ENCODE measurements at places on chromosomes 16 and 17.

- DNase-seq: no peak
Measured at GRCh38 chr17:56149266-56150036, 3.8 kb upstream of the ANKFN1 start.

DNA sequence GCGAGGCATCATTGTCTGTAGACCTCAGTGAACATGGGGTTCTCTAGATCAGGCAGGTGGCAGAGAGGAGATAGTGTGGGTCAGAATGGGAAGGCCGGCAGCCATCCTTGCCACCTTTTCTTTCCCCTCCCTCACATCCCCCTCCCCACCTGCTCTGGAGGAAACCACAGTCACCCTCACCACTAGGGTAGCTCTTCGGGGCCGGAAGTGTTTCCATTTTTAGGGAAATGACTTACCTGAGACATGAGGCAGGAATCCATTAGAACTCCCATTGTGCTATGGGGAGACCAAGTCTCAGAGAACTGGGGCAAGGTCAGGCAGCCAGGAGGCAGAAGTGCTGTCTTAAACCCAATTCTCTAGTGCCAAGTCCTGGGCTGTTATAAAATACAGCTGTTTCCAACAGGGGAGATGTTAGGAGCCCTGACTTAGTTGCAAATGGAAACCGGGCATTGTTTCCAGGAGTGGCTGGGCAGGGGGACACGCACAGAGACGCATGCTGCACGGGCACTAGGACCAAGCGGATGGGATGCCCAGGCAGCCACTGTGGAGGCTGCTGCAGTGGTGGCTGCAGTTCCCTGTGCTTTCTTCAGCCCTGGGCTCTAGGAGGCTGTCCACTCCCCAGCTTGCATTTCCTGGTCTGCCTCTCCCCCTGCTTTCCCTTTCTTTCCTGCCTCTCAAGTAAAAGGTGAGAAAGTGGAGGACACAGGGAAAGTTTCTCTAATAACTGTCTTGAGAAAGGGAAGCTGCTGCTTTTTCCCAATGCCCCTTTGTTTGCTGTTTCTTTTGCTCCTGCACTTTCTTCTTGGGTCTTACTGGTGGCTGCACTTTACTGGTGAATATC lies 2.8 kb downstream of the HAS3 start:
- DNase-seq: no peak

- no peak for DNase-seq
Measured at GRCh38 chr16:57634171-57634570, 5.7 kb downstream of the ADGRG1 start.

- DNase-seq: no peak
Measured at GRCh38 chr16:30398661-30399434, 3.6 kb downstream of the ZNF48 start.

DNA sequence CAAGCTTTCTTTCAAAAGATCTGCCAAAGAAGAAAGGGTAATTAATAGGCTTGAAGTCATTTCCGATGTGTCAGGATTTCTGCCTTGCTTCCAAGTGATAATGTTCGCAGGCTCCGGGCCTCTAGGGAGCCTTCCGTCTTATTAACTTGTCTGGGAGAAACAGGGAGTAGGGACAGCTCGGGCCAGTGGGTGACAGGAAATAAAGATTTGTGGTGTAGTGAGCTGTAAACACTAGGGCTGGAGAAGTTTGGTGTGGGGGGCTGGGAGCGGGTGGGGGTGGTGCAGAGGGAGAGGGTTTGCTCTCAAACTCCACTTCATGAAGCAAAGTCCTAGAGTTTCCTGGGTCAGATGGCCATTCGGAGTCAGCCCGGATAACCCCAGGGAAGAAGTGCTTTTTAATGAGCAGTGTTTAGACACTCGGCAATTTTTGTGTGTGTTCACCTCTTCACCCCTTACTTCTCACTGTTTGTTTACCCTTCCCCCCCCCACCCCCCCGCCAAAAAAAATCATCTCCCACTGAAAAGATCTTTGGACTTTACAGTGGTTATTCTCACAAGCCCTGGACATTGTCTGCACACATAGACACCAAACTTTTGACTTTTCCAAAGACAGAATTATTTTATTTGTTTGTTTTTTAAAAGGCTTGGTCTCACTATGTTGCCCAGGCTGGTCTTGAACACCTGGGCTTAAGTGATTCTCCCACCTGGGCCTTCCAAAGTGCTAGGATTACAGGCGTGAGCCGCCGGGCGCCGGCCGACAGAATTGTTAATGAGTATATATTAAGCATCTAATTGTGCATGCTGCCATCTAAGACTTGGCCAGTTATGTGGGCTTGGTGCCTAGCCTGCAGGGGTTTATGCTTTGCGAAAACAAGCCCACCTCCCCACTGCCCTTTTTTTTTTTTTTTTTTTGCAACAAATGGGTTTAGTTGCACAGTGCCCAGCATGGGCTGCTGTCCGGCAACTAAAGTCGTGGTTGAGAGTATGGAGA lies 196.4 kb downstream of the CCDC182 start:
- DNase-seq: no peak

- no peak for DNase-seq
Measured at GRCh38 chr17:8133399-8133798, 9.5 kb upstream of the HES7 start.

DNA sequence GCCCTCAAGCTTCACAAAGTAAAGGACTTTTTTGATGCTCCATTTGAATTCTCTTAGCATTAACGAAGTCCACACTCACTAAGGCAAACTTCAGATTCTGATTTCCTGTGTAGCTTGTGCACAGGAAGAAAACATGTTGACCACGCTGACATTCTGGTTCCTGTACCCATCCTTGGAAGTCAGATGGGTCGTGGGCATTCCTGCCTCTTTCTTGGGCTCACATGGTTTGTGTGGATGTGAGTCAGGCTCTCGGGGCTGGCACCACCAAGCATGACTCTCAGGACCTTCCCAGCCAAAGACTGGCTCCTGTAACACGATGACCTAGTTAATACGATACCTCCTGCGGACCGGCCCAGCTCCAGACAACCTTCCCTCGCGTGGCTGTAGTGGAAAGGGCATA lies 32.8 kb downstream of the ARSG start:
- DNase-seq: no peak

- DNase-seq: no peak
Measured at GRCh38 chr16:17938546-17938945, 398.0 kb downstream of the NPIPA8 start.

- no peak for DNase-seq
Measured at GRCh38 chr17:75834279-75834920, 9.8 kb downstream of the UNC13D start.

DNA sequence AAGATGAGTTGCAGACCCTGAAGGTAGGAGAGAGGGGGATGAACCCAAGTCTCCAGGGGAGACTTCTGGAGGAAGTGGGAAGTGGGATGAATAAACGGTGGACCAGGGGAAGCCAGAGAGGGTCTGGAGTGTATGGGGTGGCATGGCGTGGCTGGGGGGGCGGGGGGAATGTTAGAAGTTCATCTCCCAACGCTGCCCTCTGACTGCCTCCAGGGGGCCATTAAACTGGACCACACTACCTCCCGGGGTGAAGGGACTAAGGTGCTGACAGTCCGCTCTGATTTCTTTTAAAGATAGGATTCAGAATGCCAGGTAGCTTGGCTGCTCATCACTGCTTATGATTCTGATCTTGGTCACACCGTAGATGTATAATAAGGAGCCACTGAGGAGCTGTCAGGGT lies 21.2 kb downstream of the ST3GAL2 start:
- no peak for DNase-seq

- DNase-seq: peak; percentile 95
Measured at GRCh38 chr16:4802659-4803287, 340 bp upstream of the ROGDI start.

DNA sequence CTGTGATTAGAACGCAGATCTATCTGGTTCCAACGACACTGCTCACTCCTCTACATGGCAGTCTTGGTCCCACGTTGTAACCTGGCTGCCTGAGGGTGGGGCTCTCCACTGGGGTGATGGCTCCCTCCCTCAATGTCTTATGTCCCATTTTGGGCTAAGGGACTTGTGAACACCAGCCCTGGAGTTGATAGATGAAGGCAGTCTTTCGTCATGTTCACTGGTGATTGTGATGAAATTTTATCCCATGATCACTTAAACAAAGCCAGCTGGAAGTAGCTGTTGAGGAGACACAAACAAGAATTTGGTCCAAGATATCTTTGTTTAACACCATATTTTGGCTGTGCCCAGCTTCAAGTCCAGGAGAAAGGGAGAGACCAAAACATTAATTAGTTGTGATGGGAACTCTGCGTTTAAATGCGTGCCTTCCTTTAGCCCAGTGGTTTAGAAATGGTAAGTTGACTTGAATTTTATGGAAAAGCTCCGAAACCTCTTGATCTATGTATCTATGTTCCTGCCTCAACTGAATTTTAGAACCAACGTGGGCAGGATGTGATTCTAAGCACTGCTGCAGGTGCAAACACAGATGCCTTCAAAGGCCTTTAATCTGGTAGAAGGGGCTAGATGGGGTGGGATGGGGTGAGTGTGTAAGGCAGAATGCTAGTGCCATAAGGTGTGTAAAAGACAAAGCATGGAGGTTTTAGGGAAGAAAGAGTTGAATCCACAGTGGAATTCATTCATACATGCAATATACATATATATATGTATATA lies 186.8 kb upstream of the IRX3 start:
- no peak for DNase-seq

- DNase-seq: no peak
Measured at GRCh38 chr17:76659928-76660655, 16.5 kb upstream of the ST6GALNAC1 start.

- DNase-seq: no peak
Measured at GRCh38 chr16:22847690-22848089, 33.7 kb downstream of the HS3ST2 start.

DNA sequence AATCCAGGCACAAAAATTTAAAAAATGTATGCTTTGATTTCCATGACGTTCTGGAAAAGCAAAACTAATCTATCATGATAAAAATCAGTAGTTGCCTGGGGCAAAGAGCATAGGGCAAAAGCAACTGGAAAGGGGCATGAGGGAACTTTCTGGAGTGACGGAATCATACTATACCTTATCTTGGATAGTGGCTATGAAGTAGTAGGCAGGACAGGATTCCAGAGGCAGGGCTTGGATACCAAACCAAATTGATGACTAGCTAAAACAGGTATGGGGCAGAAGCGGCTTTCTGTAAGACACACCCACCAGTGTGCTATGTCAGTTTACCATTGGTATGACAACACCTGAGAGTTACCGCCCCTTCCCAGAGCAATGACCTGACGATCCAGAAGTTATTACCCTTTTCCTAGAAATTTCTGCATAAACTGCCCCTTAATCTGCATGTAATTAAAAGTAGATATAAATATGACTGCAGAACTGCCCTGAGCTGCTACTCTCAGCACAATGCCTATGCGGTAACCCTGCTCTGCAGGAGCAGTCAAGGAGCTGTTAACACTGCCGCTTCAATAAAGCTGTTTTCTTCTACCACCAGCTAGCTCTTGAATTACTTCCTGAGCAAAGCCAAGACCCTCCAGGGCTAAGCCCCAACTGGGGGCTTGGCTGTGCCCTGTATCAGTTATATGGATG lies 56.7 kb downstream of the CFDP1 start:
- DNase-seq: no peak

DNA sequence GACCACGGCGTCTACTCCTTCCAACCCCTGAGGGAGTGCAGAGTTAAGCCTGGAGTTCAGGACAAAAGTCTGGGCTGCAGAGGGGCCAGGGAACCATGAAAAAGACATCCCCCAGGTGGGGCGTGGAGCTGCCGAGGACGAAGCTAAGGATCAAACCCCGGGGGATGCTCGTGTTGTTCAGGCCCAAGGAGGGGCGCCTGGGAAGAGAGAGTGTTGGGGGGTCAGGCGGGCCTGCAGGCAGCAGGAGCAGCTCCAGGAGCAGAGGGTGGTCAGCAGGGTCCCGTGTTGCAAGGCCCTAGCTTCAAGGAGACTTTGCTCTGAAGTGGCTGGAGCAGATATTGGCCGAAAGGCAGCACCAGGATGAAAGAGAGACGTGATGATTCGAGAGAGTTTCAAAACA lies 26.7 kb downstream of the NECAB2 start:
- no peak for DNase-seq

- no peak for DNase-seq
Measured at GRCh38 chr17:49101054-49101534, 31.5 kb upstream of the B4GALNT2 start.

- DNase-seq: no peak
Measured at GRCh38 chr17:80447790-80448189, 28.6 kb downstream of the NPTX1 start.

DNA sequence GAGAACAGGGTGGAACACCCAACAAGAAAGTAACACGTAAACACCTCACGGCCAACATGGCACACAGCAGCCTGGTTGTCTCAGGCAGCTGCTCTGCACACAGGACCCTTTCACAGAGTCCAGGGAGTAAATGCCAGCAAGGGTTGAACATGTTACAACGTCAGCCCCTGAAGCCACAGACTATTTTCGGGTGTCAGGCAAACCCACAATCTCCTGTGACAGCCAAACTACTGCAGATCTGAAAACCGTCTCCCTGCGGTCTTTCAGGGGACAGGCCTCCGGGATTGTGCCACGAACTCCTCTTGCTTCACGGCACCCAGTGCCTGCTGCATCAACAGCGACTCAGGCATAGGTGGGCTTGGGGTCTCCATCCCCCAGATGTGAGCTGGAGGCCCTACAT lies 127.7 kb downstream of the XYLT1 start:
- no peak for DNase-seq

DNA sequence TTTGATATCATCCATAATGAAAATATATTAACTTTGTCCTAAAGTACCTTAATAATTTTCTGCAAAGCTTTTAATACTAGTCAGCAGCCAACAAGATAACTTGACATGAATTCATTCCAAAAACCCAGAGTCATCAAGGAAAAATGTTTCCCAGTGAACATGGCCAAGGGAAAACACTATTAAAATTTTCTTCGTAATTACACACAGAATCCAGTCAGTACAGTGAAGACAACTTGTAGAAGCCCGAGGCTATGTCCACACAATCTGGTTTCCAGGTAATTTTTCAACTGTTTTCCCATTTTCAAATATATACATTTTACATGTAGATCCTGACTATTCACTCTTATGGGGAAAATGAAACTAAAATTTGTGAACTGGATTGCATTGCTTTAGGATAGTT lies 600.9 kb downstream of the CDH8 start:
- no peak for DNase-seq

GRCh38 chr16:89020068-89020924 lies 43.3 kb upstream of the CBFA2T3 start:
- DNase-seq: no peak

GRCh38 chr17:78341559-78342448 lies 18.1 kb downstream of the SOCS3 start:
- DNase-seq: peak; percentile 49

- DNase-seq: no peak
Measured at GRCh38 chr16:10780628-10781027, 37.0 kb downstream of the NUBP1 start.

DNA sequence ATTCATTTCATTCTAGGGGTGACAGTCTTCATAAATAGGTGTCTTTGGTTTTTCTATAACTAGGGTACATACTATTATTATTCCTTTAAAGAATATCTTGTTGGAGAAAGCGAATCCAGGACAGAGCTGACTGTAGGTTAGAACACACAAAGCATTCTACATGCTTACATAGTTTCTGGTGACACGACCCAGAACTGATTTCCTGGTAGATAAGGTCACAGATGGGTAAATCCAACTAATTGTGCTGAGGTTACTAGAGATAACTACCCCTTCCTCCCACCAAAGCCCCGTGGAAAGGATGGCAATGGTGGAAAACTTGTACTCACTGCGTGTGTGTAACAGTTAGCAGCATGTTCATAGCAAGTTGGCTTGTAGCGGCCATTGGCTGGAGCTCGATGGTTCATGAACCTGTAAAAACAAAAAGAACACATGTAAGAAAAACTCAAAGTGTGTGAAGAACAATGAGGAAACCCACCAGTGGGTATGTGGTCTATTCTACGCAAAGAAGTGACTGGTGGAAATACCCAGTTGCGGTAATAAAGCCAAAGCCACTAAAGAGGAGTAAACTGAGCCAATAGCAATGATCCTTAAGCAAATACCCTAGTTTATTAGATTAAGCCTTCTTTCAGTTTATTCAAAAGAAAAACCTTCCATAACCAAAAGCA lies 7.7 kb downstream of the MMD start:
- DNase-seq: no peak

Data from ascending aorta (tissue), 2 donors.